ENCODE measurements at places on chromosomes 12 and 14.

- no peak for DNase-seq
Measured at GRCh38 chr12:104355630-104356029, 52.1 kb downstream of the EID3 start.

DNA sequence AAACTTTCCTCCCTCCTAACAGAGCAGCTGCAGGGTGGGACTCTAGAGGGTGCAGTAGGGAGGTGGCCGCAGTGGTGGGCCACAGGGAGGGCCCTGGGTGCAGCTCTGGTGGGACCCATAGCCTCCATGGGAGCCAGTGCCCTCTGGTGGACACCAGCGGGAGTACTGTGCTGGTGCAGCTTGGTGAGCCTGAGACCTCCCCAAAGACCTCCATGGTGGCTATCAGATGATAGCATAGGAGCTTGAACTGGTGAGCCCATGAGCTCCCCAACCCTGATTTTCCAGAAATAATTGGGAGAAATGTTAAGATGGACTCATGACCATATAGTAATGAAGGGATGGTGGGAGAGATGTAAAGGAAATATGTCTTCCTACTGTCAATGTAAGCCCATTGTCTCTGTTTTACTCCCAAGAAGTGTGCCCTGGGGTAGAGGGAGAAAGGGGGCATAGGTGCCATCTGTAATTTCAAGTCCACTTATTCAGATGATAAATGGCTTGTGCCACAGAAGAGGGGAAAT is 98.7 kb downstream of the GAS2L3 start:
- DNase-seq: peak; percentile 50

GRCh38 chr12:41466300-41466699 is 278.2 kb downstream of the PDZRN4 start:
- no peak for DNase-seq

GRCh38 chr12:22539055-22539454 is 5.3 kb downstream of the C2CD5 start:
- DNase-seq: no peak

DNA sequence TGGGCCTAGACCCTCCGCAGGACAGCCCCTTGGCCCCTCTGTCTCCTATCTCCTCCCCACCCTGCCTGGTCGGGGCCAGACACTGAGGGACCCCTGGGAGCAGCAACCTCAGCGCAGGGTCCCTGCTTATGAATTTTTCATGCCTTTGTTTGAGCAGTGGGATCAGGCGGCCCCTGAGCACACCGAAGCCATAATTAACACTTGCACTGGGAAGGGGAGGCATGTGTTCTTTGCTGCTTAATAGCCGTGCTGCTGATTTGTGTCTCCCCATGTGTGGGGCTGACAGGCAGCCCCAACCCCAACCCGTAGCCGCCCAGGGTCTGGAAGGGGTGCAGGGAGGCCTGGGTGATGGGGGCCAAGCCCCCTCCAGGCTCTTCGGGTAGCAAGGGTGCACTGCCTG is 52.7 kb downstream of the FBRSL1 start:
- DNase-seq: no peak

DNA sequence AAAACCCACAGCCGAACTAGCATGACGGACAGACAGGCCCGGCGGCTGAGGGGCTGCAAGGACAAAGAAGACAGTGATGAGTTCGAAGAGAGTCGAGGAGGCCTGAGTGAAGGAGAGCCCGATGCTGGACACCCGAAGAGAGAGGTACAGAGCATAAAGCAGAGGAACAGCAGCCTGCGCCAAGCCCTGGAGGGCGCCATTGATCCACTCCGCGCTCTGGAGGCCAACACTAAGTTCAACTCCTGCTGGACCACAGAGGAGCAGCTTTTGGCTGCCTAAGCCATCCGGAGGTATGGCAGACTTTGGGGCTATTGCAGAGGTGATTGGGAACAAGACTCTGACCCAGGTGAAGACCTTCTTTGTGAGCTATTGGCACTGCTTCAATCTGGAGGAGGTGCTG is 7.8 kb upstream of the PLXNC1 start:
- DNase-seq: peak; percentile 58

GRCh38 chr12:108575199-108575912 is 13.0 kb downstream of the ISCU start:
- DNase-seq: no peak
